T-helper 9 cell (primary cell): ENCODE measurements at places on chromosomes 12 and 14.

DNA sequence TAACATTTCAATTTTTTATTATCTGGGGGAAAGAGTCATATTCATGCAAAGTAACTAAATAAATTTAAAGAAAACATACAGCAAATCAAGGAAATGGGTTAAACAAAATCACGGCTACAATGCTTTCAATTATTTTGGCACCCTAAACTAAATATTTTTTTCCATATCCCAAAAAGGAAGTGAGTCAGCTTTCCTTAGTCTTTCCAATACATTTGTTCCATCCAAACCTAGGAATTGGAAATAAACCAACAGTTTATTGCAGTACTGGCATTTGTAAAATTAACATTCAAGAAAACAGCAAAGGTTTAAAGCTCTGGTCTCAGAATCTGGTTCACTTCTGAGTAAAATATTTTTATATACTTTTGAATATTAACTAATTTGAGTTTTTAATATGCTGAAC, 89.2 kb downstream of the BCL2L14 start:
- DNase-seq = no peak

DNA sequence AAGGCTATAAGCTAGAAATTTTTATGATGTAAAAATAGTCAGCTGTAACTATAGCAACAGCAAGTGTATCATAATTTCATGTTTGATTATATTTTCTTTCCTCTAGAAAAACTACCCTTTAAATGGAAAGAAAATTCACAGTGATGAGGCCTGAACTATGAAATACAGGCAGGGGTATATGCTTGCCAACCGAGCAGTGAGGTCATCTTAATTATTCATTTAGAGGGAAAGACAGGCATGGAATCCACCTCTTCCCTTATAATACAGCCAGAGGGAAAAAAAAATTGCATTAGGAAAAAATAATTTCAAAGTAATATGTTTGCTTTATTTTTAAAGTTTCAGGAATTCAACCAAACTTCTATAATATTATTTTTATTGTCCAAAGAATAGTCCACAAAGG, 139.8 kb downstream of the EPS8 start:
- DNase-seq = no peak

DNA sequence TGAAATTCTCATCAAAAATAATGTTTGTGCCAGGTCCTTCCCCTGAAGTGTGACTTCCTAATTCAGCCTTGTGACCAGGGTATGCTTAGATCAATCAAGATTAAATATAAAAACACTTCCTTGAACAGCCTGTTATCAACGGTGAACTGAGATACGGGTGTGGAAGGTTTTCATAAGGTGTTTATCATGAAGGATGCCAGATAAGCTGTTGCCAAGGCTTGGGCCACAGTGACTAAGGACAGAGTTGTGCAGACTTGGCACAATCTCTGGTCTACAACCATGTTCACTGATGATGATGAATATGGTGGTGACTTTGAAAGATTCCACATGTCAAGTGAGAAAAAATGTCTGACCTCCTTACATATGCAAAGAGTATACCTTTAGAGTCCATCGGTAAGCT, 51.3 kb upstream of the LIN7A start:
- DNase-seq = no peak

DNA sequence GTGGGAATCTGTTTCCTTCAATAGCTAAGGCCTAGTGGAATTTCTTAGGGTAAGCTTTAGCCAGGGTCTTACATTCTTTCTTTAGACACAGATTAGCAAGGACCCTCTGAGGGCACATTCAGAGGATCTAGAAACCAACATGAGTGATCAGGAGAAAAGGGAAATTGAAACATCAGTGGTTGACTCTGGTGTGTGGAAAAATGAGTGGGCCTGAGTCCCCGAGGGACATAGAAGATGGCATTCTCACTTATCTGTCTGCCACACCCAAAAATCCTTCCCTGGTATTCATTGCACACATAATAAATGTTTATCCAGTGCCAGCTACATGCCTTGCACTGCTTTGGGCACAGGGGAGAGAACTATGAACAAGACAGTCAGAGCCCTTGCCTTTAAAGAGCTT, 82.9 kb downstream of the SSPN start:
- DNase-seq = no peak

GRCh38 chr12:18898470-18898869, 160.6 kb downstream of the CAPZA3 start:
- no peak for DNase-seq

GRCh38 chr14:83300476-83301064, 1766.9 kb upstream of the SEL1L start:
- no peak for DNase-seq

GRCh38 chr14:58072288-58073071, 79.5 kb downstream of the ARMH4 start:
- no peak for DNase-seq

GRCh38 chr12:101838628-101839323, 8.0 kb upstream of the GNPTAB start:
- DNase-seq = no peak

DNA sequence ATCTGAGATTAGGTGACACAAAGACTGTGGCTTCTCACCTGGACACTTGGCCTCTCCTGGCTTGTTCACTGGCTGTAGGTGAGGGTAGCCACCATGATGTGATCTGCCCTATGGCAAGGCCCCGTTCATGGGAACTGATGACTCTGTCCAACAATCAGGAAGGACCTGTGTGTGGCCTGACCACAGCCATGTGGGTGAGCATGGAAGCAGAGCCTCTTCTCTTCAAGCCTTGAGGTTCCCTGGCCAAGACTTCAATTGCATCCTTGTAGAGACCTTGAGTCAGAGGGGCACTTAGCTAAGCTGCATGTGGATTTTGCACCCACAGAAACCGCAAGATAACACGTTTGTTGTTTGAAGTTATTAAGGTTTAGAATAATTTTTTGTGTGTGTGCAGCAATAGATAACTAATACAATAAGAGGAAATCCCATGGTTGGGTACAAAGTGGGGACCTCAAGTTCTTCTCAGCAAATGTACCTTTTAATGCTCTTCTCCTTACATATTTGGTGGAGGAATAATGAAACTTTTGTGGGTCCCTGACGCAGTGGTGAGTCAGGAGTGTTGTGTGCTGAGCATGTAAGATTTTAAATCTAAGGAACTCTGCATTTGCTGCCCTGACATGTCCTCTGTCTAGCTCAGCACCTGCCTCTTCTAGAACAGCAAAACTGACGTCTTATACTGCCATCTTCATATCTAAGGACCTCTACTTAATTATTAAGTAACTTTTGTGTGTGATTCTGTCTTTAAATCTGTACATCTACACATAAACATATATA, 27.5 kb upstream of the PLEKHG7 start:
- no peak for DNase-seq
